SK-N-SH treated with all-trans-retinoic acid at 6 μM for 48 hours (cell line): ENCODE measurements at places on chromosomes 11 and 22.

GRCh38 chr11:27471589-27472397, 797 bp downstream of the LGR4 start:
- peak; percentile 38 for ATAC-seq

DNA sequence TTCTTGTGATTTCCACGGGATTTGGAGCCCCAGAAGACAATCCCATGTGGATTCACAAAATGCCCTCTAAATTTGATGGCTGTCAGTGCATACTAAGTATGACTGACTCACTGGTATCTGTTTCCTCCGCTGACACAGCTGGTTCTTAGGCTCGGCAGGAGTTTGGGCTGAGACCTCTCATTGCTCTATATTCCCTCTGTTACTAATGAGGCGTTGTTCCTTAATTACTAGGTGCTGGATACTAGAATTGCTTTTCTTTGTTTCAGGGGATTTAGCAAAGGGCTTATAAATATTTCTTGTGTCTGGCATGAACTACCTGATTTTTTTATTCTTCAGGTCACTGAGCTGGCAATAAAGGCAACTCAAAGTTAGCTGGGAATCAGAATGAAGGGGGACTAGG, 53.2 kb upstream of the EHF start:
- ATAC-seq, result no peak

DNA sequence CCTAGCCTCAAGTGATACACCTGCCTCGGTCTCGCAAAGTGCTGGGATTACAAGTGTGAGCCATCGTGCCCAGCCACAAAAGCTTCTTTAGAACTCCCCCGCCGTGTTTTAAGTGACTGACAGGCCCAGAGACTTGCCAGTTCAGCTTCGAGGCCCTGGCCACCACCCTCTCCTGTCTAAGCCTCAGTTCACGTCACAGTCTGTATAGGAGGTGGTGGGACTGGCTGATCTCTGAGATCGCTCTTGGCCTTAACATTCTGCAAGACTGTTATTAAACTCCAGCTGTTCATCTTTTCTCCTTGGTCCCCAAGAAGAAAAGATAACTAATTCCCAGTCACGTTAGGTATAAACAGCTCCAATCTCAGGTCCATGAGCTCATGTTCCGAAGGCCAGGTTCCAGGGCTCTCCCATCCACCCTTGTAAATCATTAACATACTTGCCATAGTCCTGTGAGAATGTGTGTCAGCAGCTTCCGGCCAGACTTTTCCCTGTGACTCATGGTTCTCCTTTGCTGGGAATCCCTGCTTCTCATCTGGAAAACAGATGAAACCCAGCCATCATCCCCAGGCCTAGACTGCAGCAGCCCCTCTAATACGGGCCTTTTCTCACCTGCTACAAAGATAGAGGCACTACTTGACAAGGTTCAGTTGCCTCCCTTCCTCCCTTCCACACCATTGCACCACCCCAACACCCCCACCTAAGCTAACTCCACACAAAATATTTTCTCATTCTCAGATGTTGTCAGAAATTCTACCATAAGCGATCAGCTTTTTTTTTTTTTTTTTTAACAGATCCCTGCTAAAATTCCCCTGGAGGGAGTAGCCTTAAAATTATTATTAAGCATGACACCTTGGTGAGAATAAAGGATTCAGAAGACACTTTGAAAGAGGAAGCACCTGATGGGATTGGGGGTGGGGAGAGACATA, 5.6 kb upstream of the KIAA0930 start:
- ATAC-seq, result peak; percentile 91

- no peak for ATAC-seq
Observed at GRCh38 chr11:11432621-11433319, 79.7 kb upstream of the CSNK2A3 start.

GRCh38 chr22:25488244-25489020, 76.0 kb upstream of the GRK3 start:
- no peak for ATAC-seq

- no peak for ATAC-seq
Observed at GRCh38 chr11:8838248-8838647, 72.7 kb upstream of the AKIP1 start.

DNA sequence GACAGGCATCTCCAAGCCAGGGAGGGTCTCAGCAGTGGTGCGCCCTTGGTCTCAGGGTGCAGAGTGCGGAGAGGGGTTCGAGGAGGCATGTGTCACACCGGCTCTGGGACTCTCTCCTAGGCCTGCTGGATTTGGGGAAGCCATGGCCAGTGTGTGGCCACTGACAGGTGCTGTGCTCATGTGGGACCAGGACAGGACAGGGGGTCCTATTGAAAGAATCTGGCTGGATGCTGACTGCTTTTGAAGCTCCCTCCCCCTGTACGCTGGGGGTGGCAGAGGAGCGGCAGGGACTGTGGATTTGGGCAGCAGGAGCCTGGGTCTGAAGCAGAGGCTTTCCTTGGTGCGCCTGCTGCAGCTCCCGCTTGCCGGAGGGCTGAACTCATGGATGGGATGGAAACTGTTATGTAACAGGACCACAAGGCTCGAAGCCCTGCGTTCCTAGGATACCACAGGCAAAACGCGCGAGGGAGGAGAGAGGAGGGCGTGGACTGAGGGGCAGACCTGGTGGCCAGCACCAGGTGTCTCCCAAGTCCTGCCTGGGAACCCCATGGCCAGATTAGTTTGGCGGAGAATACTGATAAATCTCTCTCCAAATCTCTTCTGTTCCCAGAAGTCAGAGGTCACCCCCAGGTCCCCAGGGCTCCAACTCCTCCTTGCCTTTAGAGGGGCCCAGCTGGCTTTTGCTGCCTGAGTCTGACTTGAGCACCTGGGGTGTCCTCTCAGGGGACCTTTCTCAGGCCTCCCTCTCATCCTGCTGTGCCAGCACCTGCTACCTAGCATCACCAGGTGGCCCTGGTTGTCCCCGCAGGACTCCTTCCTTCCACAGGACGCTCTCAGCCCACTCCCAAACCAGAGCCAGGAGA, 13.8 kb upstream of the TEF start:
- peak; percentile 10; the same call in 2 of the 3 replicates for ATAC-seq

DNA sequence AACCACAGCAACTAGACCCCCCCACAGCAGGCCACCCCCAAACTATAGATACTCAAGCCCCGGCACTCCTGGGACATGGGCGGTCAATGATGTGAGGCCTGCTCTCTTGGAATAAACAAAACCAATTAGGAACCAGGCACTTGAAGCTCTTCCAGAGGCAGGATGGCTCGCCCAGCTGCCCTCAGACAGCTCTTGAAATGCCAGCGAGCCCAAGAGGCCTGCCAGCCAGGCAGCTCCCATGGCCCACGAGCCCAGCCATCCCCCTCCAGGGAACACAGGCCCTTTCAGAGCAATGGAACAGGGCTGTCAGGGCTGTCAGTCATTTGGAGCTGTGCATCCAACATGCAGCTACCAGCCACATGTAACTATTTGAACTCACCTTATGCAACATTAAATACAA, 34.0 kb upstream of the TFIP11 start:
- no peak for ATAC-seq

- no peak for ATAC-seq
Observed at GRCh38 chr22:43213051-43213450, 26.1 kb upstream of the TTLL12 start.

DNA sequence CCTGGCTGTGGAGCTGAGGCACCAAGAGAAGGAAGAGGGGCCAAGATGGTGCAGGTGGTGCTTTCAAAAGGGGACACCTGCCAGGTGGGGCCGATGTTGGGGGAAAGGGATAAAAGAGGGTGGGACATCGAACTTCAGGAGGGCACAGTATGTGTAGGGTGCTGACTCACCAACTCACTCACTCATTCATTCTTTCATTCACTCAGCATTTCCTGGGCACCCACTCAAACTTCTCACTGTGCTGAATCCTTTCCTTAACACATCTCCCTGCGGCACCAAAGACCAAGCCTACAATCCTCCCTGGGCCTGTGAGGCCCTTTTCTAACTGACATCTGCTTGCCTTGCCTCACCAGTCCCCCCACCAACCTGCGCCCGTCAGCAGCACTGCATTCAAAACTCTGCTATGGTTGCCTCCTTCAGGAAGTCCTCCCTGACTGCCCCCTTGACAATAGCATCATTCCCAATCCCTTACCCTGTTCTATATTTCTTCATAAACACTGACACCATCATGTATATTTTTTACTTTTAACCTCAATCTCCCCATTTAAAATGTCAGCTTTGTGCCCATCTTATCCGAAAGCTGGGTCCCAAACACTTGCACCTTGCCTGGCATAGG, 246.6 kb downstream of the MN1 start:
- no peak for ATAC-seq

DNA sequence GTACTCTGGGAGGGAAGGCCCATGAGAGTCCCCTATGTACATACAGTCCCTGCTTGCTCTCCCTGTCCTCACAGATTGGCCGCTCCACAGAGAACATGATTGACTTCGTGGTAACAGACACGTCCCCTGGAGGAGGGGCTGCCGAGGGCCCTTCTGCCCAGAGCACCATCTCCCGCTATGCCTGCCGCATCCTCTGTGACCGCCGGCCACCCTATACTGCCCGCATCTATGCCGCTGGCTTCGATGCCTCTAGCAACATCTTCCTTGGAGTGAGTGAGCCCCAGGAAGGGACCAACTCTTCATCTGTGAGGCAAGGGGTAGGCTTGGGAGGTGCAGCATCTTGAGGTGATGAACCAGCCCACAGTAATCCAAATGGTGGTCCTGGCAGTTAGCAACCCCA, 6.5 kb downstream of the PELI3 start:
- no peak for ATAC-seq

DNA sequence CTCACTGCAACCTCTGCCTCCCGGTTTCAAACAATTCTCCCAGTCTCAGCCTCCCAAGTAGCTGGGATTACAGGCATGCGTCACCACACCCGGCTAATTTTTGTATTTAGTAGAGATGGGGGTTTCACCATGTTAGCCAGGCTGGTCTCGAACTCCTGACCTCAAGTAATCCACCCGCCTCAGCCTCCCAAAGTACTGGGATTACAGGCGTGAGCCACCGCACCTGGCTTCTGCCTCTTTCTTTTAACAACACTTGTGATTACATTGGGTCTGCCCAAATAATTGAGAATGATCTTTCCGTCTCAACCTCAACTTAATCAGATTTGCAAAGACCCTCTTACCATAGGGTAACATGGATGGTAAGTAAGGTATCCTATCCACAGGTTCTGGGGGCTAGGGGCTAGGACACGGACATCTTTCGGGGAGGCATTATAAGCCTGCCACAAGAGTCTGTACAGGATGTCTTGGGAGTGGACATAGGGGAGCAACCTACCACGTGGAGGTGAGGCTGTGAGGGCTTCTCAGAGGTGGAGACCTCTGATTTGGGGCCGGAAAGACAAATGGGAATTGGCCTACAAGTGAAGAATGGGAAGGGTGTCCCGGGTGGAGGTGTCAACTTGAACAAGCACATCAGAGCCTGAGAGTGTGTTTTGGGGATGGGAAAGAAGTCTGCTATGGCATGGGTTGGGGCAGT, 2.7 kb upstream of the CBX6 start:
- ATAC-seq, result no peak

DNA sequence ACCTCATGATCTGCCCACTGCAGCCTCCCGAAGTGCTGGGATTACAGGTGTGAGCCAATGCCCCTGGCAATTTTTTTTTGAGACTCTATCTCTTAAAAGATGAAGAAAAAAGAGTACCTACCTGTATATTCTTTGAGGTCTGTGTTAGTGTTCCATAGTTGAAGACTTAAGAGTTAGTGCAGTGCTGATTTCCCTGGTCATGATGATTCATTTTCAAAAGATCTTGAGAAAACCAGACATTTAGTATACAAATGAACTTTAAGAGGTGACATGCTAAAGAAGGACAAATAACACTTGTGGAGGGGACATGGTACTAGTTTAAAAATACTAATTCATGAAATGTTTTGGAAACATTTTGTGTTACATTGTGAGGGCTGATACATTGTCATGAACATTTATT, 17.7 kb downstream of the CBL start:
- no peak for ATAC-seq

- no peak for ATAC-seq
Observed at GRCh38 chr11:92623055-92623454, 346.4 kb upstream of the MTNR1B start.

- no peak; the same call in 2 of the 3 replicates for ATAC-seq
Observed at GRCh38 chr22:45895436-45896152, 81.4 kb downstream of the WNT7B start.

- ATAC-seq, result peak; percentile 0; the same call in 2 of the 3 replicates
Observed at GRCh38 chr11:841981-842369, 354 bp downstream of the POLR2L start.

- no peak for ATAC-seq
Observed at GRCh38 chr11:67178421-67178820, 59.4 kb downstream of the KDM2A start.

DNA sequence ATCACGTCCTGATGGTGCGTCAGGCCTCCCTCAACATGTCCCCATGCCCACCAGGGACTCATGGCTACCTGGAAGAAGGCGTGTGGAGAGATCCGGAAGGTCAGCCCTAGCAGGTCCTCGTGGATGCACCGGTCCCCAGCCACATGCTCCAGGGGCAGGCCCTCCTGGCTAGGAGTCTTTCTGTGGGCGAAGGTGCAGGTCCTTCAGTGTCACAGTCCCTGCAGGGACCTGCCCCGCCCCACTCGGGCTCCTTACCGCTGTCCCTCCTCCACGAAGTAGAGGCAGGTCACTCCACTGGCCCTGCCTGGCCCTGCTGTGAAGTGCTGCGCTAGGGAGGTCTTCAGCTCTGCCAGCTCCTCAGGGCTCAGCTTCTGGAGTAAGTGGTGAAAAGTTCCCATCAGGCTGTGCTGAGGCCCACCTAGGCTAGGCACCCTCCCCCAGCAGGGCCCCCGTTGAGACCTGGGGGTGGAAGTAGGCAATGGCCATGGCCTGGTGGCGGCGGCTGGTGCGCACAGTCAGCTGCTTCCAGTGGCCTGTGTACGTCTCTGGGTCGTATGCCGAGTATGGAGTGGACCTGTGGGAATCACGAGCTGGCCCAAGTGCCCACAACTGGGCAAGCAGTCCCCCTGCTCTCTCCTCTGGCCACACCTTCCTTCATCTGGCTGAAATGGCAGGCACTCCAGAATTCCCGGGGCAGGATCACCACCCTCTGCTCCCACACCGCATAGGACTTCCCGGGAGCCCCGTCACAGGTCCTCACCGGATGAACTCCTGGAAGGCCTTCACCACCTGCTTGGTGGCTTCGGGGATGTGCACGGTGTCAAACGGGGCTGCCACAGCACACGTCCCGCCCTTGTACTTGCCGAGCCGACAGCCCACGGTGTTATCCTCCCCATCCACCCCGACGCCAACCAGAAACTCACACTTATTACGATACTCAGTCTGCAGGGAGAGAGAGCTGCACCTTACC, 1.1 kb upstream of the RANBP1 start:
- ATAC-seq, result no peak

DNA sequence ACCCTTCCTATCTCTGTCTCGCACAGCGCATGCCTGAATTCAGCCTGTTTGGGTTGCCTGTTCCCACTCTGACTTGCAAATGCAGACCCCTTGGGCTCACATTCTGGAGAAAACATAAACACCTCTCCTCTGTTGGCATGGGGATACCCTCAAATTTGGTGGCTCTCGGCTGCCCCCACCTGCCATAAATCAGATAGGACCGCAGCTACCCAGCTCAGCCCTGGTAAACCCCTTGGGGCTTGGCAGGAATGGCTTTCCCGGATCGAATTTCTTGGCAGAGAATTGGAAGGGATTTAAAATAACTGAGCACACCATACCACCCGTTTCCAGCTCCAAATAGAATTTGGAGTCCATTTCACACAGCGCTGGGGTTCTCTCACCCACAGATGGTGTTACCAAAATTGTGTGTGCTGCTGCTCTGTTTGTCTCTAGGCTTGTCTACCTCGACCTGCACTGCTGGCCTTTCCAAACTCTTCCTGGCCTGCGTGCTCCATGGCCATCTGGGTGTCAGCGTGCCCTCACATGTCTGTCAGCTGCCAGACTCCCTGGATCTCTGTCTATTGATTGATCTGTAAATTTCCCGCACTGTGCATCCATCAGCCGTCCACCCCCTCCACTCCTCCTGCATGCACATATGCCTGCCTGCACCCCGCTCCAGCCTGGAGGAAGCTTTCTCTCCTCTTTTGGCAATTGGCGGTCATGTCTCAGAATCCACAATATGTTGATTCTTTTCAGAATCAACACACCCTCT, 134.0 kb downstream of the NTM start:
- ATAC-seq, result no peak
